ENCODE measurements at places on chromosomes 7 and 10. TPM values are rescaled to one million over a fixed set of nuclear protein-coding genes. Genes with fewer than 3 reads are reported as not detected.

MEIG1 gene
- total RNA-seq, result not detected

INSIG1 gene
- 37.7 TPM for total RNA-seq

ZNF736 gene
- 16.3 TPM for total RNA-seq

SPDYE2B gene
- not detected for total RNA-seq

DNA sequence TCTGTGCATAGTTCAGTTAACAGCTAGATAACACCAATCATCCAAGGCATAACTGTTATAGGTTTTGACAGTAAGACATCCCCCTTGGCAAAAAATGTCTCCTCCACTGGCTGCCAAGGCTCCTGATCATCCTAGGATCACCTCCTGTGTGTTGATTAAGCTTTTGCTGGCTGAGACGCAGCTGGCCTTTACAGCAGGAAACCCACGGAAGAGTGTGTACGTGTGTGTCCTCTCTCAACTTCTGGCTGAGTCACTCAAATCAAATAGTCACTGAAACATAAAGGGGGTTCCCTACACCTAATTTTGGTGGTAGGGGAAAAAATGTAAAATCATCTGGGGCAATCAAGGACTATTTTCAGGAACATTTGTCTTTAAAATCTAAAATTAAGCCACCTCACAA lies 208.8 kb downstream of the CTNNA3 start:
- no peak for DNase-seq

DNA sequence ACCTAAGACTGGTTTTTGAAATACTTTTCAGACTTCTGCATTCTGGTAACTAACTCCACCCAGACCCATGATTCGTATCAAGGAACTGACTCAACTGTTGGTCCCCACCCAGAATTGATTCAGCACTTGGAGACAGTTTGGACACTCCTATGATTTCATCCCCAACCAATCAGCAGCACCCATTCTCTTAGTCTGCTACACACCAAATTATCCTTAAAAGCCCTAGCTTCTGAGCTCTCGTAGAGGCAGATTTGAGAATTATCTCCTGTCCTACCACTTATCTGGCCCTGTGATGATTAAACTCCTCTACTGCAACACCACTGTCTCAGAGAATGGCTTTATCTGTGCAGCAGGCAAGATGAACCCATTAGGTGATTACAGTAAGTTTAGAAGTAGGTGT lies 7.7 kb upstream of the GSTO1 start:
- DNase-seq, result no peak

- no peak for DNase-seq
These were observed 35.5 kb upstream of the ZNF32 start for GRCh38 chr10:43684292-43684559.

GRCh38 chr10:23870651-23871610 lies 338.0 kb upstream of the KIAA1217 start:
- no peak for DNase-seq

- no peak for DNase-seq
These were observed 1066.1 kb upstream of the SORCS1 start for GRCh38 chr10:108230478-108231170.

DNA sequence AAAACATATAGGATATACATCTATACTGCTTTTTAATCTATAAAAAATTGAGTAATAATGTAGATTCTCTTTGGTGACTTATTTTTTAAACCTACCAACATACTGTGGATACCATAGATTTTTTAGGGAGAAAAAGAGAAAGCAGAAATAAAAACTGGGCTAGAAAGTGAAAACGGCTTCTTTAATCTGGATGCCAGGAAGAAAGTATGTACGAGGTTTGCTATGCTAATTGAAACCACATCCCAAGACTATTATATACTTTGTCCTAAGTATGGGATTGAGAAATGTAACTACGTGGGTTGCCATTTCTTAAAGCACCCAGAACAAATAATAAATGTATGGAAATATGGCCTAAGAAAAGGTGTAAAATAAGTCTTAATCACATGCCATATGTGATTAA lies 129.0 kb upstream of the NFE2L3 start:
- DNase-seq, result no peak

DNA sequence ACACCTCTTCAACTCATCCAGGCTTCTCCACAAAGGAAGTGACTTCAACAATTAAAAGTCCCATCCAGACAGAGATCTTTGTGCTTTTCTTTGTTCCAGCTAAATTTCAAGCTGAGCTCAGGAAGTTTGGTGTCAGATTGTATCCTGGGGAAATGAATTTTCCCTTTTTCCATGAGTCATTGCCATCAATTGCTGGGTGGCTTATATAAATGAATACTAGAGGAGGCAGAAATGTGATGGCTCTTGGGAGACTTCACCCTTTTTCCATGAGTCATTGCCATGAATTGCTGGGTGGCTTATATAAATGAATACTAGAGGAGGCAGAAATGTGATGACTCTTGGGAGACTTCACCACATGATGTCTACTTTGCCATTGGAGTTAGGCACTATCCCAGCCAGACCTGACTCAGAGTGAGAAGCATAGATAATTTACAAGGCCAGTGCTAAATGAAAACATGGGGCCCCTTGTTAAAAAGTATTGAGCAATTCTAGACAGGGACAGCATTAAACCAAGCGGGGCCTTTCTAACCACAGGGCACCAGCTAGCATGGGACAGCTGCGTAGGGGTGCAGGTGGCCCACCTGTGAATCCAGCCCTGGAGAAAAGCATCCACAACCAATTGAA lies 339.2 kb upstream of the PODXL start:
- DNase-seq, result no peak

- no peak for DNase-seq
These were observed 280.0 kb upstream of the NRG3 start for GRCh38 chr10:81594991-81595390.

All from ovary (tissue), 10 donors.